Stimulated activated CD4-positive, alpha-beta T cell treated with anti-CD3 and anti-CD28 coated beads, Interleukin-12 subunit alpha, Interleukin-12 subunit beta, amount 100 ng/mL, for 4 hours (primary cell): ENCODE measurements at places on chromosomes 16 and 17.

DNA sequence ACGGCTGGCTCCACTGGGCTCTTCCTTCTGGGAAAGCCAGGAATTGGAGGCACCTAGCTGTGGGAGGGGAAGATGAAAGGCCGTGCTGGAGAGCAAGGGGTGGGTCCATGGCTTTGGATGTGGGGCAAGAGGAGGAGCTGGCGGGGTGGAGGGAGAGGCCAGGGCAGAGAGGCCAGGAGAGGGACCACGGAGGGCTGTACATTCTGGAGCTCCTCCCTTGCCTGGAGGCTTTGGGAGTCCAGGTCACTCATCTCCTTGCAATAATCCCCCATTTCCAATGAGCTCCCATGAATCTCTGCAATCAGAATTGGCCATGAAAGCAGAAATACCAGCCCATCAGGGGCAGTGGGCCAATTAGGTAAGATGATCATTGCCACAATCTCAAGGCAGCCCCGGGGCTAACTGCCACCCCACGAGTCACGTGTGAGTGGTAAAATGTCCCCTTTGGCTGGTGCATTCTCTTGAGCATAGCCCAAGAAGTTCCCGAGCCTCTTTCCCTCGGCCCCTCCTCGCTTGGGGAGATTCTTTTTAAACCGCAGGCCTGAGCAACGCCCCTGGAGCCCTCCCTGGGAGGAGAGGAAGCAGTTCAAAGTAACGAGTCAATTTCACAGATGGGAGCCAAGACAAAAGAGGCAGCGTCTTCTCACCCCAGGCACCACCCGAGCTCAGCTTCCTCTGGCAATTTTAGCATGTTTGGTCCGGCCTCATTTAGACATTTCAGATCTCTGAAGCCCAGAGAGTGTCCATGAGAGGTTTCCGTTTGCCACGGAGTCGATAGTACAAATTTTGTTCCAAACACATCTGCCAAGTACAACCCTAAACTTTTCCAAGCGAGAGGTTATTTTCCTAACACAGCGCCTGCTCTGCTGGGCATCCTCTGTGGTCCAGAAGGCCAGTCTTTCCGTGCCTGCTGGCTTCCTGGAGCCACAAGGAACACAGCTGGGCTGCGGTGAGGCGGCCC lies 13.4 kb downstream of the RTN4RL1 start:
- no peak for DNase-seq

DNA sequence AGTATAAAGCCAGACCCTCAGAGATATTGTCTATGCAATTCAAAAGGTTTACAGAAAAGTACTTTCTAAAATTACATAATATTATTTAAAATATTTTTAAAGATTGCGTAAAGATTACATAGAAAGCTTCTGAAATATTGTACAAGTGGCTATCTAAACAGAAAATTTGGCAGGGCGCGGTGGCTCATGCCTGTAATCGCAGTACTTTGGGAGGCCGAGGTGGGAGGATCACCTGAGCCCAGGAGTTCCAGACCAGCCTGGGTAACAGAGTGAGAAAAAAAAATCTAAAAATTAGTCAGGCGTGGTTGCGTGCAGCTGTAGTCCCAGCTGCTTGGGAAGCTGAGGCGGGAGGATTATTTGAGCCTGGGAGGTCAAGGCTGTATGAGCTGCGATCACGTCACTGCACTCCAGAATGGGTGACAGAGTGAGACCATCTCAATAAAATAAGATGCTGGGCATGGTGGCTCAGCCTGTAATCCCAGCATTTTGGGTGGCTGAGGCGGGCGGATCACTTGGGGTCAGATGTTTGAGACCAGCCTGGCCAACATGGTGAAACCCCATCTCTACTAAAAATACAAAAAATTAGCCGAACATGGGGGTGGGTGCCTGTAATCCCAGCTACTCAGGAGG lies 18.1 kb downstream of the UBN1 start:
- no peak for DNase-seq

GRCh38 chr17:73909186-73909585 lies 264.9 kb upstream of the SDK2 start:
- no peak for DNase-seq

- peak; percentile 38 for DNase-seq
Measured at GRCh38 chr17:75830164-75831031, 13.8 kb downstream of the UNC13D start.

GRCh38 chr17:67585077-67585602 lies 132.6 kb upstream of the NOL11 start:
- DNase-seq, result no peak

GRCh38 chr16:22763437-22764080 lies 50.4 kb upstream of the HS3ST2 start:
- no peak for DNase-seq

- no peak for DNase-seq
Measured at GRCh38 chr16:78259873-78260272, 160.4 kb downstream of the WWOX start.

DNA sequence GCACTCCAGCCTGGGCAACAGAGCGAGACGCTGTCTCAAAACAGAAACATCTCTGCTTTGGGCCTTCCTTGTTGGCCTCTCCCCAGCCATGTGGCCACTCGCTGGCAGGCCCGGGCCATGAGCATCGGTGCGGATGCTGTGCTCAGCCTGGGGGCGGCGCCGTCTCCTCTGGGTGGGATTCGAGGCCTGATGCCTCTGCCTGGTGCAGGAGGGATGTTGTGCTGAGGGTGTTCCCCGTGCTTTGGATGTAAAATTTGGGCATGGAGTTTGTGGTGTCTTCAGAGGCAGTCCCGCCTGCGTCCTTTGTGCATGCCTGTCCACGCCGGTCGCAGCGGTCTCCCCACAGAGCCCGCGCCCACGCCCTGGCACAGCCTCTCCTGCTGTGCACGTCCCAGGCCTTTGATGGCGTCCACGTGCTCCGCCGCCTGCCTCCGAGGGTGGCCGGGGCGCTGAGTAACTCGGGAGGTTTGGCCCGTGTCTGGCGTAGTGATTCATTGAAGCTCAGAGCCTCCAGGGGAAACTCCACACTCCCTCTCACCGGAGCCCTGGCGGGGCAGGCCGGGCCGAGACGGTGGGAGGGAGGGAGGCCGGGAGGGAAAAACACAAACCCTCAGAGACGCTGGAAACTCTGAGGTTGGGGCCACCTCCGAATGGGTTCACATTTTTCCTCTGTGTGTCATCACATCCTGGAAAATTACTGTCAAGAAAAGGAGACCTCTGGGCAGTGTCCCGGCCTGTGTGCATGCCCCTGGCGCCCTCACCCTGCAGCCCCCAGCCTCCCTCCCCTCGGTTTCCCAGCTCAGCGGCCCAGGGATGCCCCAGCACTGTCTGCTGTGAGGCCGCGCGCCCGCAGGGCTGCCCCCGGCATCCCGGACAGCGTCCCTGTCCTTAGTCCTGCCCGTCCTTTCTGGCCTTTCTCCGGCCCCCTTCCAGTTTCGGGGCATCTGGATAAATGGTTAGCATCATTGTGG lies 19.0 kb downstream of the CENPX start:
- DNase-seq, result no peak

- no peak for DNase-seq
Measured at GRCh38 chr17:82397449-82398335, 20.5 kb upstream of the HEXD start.

- DNase-seq, result no peak
Measured at GRCh38 chr17:80348551-80349150, 66.3 kb upstream of the ENDOV start.

DNA sequence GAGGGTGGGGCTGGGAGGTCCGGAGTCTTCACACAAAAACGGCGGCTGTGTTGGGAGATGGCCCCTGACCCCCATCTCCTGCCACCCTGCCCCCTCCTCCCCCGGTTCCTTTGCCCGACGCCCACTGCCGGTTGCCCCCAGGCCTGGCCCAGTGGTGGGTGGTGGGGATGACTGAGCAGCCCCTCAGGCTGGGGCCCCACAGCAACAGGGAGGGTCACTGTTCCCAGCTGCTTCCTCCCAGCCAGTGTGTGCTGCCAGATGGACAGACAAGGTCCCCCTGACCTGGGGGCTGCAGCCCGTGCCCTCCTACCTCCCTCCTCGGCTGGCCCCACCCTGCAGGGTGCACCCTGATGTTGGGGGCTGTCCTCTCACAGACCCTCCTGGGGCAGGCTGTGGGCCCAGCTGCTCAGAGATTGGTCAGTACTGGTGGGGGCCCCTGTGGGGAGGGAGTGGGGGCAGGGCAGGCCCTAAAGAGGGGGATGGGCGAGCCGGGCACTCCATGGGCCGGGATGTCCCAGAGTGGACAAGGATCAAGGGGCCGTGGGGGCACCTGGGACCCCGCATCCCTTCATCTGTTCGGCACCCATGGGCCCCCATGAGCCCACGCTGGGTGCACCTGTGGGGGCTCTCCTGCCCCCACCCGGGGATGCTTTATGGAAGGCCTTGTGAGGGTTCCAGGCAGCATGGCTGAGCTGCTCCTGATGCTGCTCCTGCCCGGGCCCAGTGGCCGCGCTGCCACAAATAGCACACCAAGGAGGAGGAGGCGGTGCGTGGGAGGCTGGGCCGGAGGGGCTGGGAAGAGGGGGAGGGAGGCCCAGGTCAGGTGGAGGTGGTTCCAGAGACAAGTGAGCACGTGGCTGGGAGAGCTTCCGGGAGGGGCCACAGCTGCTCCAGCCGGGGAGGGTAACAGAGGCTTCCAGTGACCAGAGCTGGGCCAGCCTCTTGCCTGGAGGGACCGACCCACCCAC lies 5.1 kb downstream of the C1QTNF8 start:
- no peak for DNase-seq
